ENCODE measurements at places on chromosomes 16 and 17. TPM values are rescaled to one million over a fixed set of nuclear protein-coding genes. Genes with fewer than 3 reads are reported as not detected.
A peak's percentile ranks its signal among the peaks of the same experiment; 100 is the strongest.

GRCh38 chr17:59761385-59762048 is 54.1 kb downstream of the VMP1 start:
- no peak for DNase-seq

- peak; percentile 79 for DNase-seq
These were observed 8.5 kb downstream of the ALOXE3 start for GRCh38 chr17:8109661-8110455.

Gene CARD14
- total RNA-seq: not detected

DNA sequence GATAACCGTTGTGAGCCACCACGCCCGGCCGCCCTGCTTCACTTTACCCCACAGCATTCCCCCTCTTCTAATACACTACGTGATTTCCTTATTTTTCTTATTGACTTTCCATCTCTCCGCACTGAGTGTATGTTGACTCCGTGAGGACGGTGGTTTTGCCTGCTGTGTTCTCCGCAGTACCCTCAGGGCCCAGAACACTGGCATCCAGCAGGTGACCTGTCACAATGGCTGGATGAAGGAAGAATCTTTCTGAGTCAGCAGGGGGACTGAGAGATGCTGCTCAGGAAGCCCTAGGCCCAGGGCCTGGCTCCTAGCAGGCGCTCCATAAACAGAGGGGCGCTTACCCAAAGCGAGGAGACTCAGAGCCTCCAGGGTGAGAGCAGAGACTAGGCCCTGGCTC is 79.5 kb downstream of the RTN4RL1 start:
- no peak for DNase-seq

Gene XAF1
- 62.5 TPM for total RNA-seq

GRCh38 chr16:77866752-77867151 is 78.4 kb downstream of the VAT1L start:
- no peak for DNase-seq

DNA sequence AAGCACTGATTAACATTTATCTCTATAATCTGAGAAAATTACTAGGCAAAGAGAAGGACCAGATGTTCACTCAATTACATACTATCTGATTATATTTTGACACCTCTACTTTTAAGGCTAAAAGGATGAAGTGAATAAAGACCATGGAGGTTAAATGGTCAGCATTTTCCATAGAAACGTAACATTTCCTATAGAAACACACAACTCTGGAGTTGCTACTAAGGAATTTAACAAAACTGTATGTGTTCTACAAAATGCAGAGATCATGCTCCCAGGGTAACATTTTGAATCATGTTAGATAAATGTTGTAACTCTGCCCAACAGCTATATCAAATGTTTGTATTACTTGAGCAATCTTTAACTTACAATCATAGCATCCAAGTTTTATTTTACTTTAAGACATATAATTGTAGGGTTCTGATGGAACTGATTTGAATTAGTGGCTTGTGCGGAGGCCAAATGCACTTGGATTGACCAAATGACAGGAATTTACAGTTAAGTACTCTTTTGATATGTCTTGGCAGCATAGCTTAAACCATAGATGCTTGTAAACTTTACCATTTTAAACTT is 97.7 kb downstream of the RPGRIP1L start:
- DNase-seq: no peak

DNA sequence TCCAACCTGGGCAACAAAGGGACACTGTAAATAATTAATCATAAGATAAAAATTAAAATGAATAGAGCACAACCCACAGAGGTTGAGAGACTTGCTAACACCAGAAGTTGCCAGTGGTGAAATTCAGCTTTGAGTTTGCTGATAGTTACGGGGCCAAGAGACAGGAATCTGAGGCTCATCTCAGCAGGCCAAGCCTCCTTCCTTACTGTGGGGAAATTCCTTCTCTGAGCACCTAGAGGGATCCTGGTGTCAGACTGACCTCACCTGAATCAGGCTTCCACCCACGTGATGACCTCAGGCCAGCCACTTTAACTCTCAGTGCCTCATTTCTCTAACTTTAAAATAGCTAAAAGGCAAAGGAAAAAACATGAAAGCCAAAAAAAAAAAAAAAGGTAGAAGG is 4.7 kb downstream of the ABAT start:
- DNase-seq: no peak

Data from activated B cell treated with CpG ODN at 0.5 μM for 24 hours (primary cell).